ENCODE measurements at places on chromosomes 6 and 20.

- DNase-seq: no peak
Observed at GRCh38 chr6:111503194-111503593, 20.2 kb upstream of the REV3L start.

- DNase-seq: peak; percentile 98
Observed at GRCh38 chr6:2432292-2432691, 186.9 kb upstream of the GMDS start.

GRCh38 chr6:9841886-9842725 lies 572.8 kb downstream of the TFAP2A start:
- no peak for DNase-seq

DNA sequence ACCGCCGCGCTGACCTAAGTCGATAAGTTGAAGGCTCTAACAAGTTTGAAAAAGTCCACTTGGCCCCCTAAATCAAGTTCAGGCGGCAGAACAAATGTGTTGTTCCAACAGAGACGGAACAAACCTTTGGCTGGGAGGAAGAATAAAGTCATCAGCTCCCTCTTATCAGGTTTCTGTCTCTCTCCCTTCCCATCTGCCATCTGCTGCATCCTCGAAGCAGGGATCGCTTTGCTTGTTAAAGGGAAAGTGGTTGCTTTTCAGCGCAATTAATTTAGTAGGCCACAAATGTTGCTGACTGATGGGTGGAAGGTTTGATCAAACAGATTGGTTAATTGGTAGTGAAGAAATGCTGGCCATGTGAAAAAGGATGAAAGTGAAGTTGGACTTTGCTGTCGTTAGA lies 64.3 kb downstream of the CDH4 start:
- DNase-seq: no peak

DNA sequence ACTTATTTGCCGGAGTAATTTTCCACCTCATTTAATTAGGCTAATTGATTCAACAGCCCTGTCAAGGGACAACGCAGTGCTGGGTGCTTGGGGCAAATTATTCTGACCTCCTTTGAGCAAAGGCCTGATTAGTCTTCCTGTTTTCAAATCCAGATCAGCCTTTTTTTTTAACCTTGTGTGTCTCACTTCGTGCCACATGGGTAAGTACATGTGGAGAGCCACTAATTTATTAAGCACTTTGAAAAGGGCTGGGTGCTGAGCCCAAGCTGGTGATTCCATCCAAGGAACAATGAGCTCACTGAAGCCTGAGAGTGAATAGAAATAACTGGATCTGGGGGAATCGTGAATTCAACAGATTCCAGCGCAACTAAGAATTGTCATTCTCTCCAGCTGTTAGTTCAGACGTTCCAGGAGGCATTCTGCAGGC lies 229.3 kb downstream of the CLIC5 start:
- DNase-seq: peak; percentile 5
